ENCODE measurements at places on chromosomes 12 and 14. TPM values are rescaled to one million over a fixed set of nuclear protein-coding genes. Genes with fewer than 3 reads are reported as not detected.
A peak's percentile ranks its signal among the peaks of the same experiment; 100 is the strongest.

- DNase-seq = no peak
Measured at GRCh38 chr12:32309811-32310736, 89.3 kb upstream of the FGD4 start.

GRCh38 chr14:84144166-84144565 is 1385.8 kb upstream of the FLRT2 start:
- no peak for DNase-seq

- DNase-seq = no peak
Measured at GRCh38 chr14:71319666-71320065, 412.4 kb downstream of the PCNX1 start.

- DNase-seq = peak; percentile 35
Measured at GRCh38 chr14:39988939-39989338, 556.7 kb upstream of the FBXO33 start.

DNA sequence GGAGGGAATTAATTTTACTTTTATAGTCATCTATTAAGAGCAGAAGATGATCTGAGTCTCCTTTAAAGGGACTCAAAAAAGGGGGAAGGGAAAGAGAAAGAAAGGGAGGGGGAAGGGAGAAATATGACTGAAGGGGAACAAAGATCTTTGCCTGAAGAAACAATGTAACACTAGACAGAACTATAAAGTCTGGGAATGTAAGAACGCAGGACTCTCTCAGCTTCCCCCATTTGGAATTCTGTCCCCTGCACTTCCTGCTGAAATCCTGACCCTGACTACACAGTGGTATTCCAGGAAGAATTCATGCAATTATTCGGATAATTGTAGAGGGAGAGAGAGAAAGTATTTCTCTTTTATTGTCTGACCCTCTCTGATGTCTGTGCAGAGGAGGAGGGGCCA is 8.6 kb upstream of the HOXC11 start:
- no peak for DNase-seq

DNA sequence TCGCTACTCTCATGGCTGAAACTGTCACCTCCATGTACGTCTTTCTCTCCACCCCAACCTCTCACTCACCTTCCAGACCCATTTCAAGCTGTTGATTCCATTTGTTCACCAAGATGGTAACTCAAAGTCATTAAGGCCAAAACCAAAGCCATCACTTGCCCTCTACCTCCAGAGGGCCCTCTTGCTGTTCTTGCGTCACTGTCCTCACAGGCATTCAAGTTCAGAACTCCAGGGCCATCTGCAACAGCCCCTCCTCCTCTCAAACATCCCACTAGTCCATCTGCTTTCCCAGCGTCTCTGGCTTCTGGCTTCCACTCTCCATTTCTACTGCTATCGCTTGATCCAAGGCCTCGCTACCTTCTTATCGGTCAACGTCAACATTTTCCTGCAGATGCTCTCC is 74.5 kb downstream of the VWF start:
- no peak for DNase-seq

DNA sequence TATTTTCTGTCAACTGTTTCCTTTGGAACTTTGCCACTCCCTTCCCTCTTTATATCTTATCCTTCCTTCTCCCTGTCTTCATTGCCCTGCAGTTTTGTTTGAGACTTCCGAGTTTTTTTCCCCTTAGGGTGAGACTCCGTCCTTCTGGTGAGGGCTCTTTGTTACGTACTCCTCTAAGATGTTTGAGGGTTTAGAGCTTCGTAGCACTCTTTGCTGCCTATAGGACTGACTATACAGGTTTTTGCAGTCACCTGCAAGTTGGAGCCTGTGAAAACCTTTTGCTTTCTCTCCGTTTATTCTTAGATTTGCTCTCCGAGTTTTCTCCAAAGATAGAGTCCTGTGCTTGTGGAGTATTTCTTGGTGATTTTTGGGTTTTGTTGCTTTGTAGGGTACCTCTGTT is 41.7 kb upstream of the MYRFL start:
- DNase-seq = no peak

DNA sequence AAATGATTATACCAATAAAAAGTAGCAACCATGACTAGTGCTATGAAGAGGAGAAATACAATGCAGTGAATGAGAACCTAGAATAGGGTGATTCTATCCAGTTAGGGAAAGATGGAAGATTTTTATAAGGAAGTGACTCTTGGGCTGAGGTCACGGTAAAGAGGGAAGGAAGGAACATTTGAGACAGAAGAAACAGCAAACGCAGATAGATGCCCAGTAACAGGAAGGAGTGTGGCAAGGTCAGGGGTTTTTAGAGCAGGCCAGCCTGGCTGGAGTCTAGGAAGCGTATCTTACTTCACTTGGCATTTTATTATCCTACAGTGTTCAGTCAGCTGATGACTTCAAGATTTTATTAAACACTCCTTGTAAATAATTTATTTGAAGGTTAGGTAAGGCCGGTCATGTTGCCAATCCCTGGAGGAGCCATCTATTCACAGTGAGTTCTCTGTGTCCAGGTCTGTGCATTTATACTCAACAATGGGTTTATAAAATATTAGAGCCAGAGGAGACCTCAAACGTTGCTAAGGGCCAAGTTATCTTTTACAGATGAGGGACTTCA is 170.6 kb downstream of the PRKCH start:
- DNase-seq = no peak

- no peak for DNase-seq
Measured at GRCh38 chr12:66061557-66062289, 68.8 kb downstream of the LLPH start.

GRCh38 chr12:128025589-128026245 is 241.3 kb upstream of the TMEM132C start:
- no peak for DNase-seq

- DNase-seq = no peak
Measured at GRCh38 chr12:29611906-29612305, 114.4 kb upstream of the OVCH1 start.

GRCh38 chr12:87596636-87597035 is 432.6 kb downstream of the C12orf50 start:
- DNase-seq = no peak

GRCh38 chr12:26971963-26972362 is 33.7 kb downstream of the FGFR1OP2 start:
- DNase-seq = no peak

GRCh38 chr14:23573384-23574015 is 5.1 kb downstream of the JPH4 start:
- no peak for DNase-seq

- DNase-seq = no peak
Measured at GRCh38 chr14:100738269-100738691, 11.6 kb downstream of the DLK1 start.

DNA sequence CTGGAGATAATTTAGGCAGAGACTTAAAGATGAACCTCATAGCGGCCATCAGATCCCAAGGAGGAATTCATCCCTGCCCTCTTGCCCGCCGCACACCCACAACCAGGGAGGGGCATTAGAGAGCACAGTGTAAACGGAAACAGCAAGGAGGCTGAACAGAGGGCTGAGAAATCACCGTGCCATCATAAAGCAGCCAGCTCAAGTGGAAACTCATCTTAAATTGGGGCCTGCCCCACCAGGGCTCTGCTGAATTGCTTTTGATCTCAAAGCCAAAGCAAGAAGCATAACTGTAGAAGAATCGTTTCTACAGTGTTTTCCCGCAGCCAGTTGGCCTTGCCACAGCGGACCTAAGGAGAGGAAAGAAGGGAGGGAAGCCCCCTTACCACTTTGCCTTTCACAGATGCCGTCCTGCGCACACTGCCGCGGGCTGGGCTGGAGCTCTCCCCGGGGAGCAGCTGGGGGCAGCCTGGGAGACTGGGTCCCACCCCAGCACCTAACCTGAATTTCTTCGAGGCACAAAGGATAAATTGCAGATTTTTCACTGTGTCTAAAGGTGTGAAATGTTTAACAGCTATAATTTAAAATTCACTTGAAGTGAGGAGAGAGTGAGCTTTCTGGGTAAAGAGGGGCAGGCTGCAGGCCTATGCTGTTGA is 51.8 kb upstream of the MMP17 start:
- DNase-seq = no peak

DNA sequence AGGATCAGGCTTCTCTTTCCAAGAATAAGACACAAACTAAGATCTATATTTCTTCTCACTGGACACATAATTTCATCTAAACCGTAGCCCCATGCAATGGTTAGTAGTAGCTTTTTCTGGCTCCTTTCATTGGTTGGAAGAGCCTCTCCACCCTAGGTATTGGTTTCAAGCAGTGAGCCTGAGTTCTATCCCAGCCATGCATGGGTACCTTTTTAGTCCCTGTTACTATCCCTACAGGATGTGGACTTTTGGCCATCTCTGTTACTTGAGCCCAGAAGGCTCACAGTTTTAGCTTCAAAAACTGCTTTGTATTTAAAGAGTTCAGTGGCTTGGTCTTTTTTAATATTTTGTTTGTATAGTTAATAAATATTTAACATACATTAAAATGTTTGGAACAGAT is 16.1 kb downstream of the PPM1A start:
- DNase-seq = no peak

GRCh38 chr12:65152012-65152411 is 17.4 kb upstream of the LEMD3 start:
- DNase-seq = no peak

GRCh38 chr12:4451694-4452093 is 6.1 kb upstream of the FGF6 start:
- no peak for DNase-seq

DNA sequence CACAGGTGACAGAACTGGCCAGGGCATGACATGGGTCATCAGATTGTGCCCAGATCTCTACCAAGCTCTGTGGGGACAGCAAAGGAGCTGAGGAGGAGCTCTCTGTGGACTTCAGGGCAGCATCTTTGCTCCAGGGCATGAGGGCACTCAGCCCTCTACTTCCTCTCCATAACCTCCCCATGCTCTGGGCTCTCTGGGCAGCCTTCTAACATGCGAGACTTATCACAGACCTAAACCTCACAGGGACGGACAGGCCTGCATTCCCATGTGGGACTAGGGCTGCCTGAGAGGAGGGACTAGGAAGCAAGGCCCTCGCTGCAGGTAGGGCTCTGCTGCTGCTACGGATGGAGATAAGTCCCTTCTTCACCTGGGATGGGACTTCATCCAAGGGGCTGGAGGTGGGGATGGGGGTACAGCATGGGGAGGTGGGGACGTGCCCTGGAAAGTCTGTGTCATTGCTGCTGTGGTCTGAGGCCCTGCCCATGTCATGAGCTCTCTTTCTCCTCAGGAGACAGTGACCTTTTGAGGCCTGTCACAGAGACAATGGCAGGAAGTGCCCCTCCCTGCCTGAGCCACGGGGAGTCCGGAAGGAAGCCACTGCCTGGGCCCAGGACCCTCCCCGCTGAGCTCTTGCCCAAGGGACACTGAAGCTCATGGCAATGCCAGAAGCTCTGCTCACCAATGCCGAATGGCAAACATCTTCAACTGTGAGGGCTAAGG is 44.1 kb downstream of the PITPNM2 start:
- peak; percentile 50 for DNase-seq

DNA sequence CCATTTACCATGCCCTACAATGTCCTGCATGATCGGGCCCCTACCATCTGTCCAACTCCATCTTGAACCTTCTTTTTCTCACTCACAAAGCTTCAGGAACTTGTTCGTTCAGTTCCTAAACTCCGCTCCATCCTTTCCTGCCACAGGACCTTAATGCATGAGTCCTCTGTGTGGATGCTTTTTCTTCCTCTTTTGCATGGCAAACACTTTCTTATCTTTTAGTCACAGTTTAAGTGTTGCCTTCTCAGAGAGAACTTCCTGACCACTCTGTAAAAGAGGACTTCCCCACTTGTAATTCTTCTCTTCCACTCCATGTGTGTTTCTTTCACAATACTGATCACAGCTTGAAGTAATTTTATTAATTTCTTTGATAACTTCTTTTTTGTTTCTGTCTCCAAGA is 54.4 kb upstream of the ETV6 start:
- no peak for DNase-seq

GRCh38 chr14:67158566-67158965 is 30.7 kb upstream of the GARIN2 start:
- no peak for DNase-seq

DNA sequence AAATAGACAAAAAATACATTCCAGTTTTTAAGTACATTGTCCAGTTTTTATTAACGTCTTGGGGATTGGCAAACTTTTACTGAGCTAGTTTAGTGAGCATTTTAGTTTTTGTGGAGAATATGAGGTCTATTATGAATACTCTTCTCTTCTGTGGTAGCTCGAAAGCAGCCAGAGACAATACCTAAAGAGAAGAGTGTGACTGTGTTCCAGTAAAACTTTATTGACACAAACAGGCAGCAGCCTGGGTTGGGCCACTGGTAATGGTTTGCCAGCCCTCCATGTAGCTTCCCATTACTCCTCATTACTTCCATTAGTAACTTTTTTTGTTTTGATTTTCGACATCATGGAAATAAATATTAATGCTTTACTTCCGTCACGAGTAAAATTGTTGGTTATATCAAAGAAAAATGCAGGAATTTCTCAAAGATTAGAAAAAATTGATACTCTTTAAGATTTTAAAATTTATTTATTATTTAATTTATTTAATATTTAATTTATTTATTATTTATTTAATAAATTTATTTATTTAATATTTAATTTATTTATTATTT is 19.6 kb downstream of the RMST start:
- DNase-seq = no peak

DNA sequence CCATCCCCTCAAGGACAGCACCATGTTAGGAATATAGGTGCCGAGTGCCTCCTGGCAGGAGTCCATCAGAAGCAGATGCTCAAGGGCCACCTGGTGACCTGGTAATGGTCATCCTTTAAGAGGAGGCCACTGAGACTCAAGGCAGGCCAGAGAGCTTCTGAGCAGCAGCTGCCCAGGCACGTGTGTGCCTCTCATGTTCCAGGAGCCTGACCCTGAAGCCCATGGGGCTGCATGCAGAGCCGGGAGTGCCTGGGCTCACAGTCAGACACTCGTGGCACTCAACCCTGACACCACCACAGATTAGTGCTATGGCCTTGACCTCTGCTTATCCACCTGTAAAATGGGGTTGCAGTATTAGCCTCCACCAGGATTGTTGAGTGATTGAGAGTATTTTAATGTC is 45.6 kb downstream of the C14orf132 start:
- DNase-seq = no peak

GRCh38 chr12:100798286-100799160 is 3.9 kb downstream of the ANO4 start:
- no peak for DNase-seq

- no peak for DNase-seq
Measured at GRCh38 chr14:99616832-99617800, 13.1 kb upstream of the CCDC85C start.

- DNase-seq = no peak
Measured at GRCh38 chr12:109088818-109089217, 4.5 kb downstream of the ALKBH2 start.

The MDGA2 gene
- total RNA-seq = not detected

The IL26 gene
- total RNA-seq = not detected

The IL31 gene
- not detected for total RNA-seq

Data from PC-9 (cell line).